ENCODE measurements at places on chromosomes 7 and 10. TPM values are rescaled to one million over a fixed set of nuclear protein-coding genes. Genes with fewer than 3 reads are reported as not detected.

GRCh38 chr10:8331387-8331786 is 276.9 kb downstream of the GATA3 start:
- DNase-seq, result no peak

DNA sequence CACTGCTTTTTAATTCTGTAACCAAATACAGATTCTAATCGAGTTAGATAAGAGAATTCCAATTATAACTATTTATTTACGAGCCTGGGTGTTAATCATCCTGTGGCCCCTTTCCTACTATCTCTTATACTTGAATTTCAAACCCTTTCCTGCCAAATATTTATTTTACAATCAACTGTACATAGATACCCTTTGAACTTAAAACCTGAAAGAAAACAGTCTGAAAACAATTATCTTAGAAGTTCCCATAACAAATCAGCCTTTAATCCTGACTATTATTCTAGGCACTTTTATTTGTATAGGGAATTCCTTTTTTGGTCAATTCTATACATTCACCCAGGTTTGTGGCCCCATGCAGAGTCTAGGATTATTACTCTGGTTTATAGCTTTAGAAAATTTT is 10.6 kb upstream of the GPR37 start:
- no peak for DNase-seq

DNA sequence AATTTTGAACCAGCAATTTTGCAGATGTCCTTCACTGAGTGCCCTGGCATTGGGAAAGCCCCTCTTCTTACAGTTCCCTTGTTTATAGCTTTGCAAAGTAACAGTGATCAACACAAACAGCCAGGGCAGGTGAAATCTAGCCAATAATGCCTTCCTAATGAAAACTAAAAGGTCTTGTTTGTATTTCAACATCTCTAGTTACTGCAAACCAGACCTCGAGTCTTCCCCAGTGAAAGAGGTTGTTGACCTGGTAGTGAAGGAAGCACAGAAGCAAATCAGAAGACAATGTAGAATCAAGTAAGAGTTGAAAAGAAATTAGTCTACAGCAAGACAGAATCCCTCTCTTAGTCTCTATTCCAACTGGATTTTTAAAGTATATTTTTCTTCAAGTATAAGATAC is 231.2 kb downstream of the SNX13 start:
- no peak for DNase-seq

GRCh38 chr7:5629941-5630340 is 151.5 kb downstream of the RNF216 start:
- DNase-seq, result no peak

DNA sequence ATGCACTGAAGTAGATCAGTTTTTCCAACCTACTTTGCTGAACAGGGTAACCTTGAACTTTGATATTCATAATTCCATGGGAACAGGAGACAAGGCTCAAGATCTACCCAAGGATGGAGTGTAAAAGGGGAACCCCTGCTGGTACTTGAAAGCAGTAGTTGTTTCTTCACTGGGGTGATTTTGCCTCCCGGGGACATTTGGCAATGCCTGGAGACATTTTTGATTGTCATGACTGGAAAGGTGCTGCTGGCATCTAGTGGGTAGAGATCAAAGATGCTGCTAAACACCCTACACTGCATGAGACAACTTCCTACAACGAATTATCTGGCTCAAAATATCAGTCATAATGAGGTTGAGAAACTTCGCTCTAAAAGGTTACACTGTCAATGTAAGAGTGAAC is 214.8 kb upstream of the CTBP2 start:
- no peak for DNase-seq

GRCh38 chr7:149662591-149663095 is 110.7 kb downstream of the ZNF467 start:
- DNase-seq, result no peak

DNA sequence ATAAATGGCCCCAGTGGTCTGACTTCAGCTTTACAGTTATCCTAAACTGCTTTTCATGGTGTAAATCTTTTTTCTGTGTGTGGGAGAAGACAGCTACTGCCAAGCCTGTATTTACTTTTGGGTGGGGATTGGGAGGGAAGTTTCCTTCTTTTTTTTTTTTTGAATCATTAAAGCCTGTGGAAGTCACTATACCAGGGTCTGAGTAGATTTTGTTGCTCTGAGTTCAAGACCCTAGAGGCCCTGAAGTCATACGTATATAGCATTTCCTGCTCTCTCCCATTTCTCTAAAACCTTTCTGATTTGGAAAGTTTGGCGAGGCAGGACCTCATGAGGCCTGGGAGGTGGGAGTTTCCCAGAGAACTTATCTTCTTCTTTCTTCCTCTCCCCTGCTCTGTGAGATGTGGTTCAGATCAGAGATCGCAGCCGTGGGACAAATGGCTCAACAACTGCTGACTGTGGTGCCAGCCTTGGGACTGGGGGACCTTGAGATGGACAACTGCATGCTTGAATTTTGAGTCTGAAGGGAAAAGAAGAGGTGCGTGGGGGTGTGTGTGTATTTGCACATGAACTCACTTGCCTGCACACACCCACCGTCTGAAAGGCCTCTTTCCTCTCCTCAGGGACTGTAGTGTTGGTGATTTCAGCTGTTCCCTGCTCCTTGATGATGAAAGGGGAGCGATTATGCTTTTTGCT is 18.1 kb downstream of the LRMDA start:
- no peak for DNase-seq

- no peak for DNase-seq
Observed at GRCh38 chr7:20417260-20417659, 86.6 kb downstream of the ITGB8 start.

- no peak for DNase-seq
Observed at GRCh38 chr7:8823486-8823885, 390.1 kb downstream of the NXPH1 start.

DNA sequence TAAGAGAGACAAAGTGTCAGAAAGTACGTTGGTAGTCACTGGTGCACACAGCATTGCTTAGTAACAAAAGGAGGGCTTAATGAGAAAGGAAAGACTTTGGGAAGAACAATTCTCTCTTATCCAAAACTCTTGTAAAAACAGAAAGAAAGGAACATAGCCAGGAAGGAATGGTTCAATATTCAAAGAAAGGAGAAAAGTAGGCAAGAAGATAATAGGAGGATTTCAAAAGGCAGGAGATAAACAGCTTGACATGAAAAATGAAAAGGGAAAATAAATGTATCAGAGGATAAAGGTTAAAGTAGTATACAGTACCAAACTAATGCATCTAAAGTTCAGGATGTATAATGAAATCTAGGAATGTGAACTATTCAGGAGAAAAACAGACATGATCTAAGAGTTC is 20.1 kb downstream of the ZFAND4 start:
- no peak for DNase-seq

DNA sequence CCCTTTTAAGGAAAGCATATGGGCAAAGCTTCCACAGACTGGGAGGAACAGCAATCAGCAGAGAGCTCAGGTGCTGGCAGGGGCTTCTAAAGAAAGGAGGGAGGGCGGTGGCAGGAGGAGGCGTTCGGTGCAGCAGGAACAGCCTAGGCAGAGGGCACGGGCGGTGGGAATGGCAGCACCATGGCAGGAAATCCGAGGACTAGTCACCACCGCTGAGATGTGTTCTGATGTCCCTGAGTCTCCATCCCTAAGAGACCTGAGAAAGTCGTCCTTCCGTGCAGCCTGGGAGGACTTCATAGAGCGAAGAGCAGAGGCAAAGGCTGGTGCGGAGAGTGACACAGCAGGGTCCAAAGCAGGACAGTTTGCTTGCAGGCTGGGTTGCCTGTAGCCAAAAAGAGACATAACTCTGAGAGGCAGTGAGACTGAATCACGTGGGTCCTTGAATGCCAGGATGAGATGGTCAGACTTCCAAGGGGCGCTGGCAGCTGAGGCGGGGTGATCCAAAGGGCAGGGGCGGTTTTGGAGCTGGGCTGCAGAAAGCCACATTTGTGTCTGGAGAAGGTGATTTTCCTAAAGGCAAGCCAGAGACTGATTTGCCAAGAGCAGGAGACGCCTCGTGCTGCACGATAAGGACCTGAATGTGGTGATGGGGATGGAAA is 35.8 kb upstream of the GRID1 start:
- no peak for DNase-seq

- no peak for DNase-seq
Observed at GRCh38 chr10:129741280-129741977, 222.6 kb downstream of the EBF3 start.

DNA sequence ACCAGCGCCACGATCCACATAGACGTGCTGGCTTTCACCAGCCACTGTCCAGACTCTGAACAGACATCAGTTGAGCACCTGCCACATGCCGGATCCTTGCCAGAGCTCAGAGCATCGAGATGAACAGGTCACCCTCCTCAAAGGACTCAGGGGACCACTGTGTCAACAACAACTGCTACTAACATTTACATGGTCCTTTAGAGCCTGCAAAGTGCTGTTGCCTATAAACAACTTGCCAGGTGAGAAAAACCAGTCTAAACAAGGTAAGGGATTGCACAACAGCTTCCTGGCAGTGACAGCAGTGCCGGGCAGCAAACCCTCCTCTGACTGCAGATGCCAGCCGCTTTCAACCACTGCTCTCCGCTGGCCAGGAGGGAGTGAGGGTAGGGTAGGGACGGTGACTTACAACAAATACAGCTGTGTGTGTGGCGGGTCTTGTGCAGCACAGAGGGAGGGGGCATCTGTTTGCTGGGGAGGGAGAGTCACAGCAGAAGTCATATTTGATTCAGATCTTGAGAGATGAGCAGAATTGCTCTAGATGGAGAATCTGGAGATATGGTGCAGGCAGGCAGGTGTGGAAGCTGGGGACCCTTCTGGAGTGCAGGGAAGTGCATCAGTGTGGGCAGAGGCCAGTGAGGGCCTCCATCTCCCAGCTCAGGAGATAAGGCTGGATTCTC is 32.8 kb upstream of the RHEB start:
- DNase-seq, result no peak

GRCh38 chr10:30822693-30823465 is 193.3 kb upstream of the LYZL2 start:
- no peak for DNase-seq

GRCh38 chr7:140192620-140193019 is 15.8 kb upstream of the KDM7A start:
- DNase-seq, result no peak

DNA sequence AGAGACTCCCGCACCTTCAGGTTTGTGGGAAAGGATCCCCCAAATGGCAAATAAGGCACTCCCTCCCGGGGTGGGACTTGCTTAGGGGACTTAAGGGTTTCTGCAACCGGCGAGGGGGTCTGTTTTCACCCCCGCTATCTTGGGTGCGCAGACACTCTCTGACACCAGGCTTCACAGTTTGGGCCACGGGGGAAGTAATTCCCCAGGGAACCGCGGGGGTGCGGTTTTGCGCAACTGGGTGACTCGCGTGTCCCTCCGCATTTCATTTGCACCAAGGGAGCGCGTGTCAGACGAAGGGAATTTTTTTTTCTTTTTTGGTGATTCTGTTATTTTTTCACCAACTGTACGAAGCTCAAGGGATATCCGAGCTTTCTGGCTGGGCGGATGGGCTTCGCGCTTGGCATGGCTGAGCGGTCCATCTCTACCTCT is 1.7 kb downstream of the GRM8 start:
- DNase-seq, result no peak

DNA sequence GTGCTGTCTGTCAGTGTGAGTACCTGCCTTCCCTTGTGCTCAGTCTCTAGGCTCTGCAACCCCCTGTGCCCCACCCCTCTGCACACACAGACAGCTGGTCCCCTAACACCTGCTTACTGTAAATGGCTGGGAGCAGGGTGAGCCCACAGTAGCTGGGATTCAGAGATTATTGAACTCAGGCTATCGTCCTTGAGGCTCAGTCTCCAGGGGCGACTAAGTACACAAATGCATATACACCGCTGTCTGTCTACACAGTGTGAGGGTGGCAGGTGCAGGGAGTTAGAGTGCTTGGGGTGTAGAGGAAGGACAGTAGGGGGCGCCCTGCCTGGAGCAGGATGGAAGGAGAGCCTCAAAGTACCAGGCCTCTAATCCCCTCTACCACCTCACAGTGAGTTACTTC is 12.9 kb downstream of the UPP1 start:
- DNase-seq, result no peak

GRCh38 chr7:40879941-40880543 is 745.2 kb downstream of the SUGCT start:
- no peak for DNase-seq

DNA sequence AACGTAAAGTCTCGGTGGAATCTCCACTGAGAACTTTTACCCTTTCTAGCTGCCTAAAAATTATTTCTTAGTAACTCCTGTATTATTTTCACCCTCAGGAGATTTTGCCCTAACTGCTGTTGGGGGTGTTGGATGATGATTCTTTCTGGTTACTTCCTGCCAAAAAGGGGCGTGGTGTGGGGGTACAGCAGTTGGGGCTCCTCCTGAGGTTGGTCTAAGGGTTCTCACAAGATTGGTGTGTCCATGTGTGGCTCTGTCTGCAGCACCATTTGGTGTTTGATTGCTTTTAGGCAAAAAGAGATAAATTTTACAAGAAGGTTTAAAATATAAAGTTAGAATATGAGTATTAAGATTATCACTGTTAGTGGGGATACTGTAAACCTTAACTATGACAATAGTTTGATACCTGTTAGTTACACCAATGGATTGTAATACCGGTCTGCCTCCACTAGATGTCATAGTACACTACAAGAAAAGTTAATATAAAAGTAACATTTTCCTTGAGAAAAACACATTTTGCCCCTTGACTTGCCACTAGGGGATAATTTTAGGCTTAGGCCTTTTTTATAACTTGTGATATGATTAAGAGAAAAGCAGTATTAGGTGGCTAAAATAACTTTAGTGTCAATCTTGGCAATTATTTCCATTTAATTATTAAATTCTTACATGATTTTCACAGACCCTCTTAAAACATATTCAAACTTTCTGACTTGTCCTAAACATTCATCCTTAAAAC is 928.7 kb downstream of the IPMK start:
- no peak for DNase-seq

PLXDC2 gene
- 20.5 TPM for total RNA-seq

HOGA1 gene
- 0.17 TPM for total RNA-seq

NEURL1 gene
- 3.1 TPM for total RNA-seq

ZNF804B gene
- total RNA-seq, result not detected

BEND7 gene
- total RNA-seq, result 22.3 TPM

AOC1 gene
- not detected for total RNA-seq

EGFR gene
- total RNA-seq, result 54.6 TPM

GPC2 gene
- 5.5 TPM for total RNA-seq

ZNF365 gene
- 1.6 TPM for total RNA-seq

FBXO24 gene
- total RNA-seq, result 0.84 TPM

NOS3 gene
- total RNA-seq, result 5.0 TPM

LRIT1 gene
- not detected for total RNA-seq

BAG3 gene
- 13.7 TPM for total RNA-seq

SUN1 gene
- 190 TPM for total RNA-seq

MMP21 gene
- total RNA-seq, result 1.5 TPM

NFE2L3 gene
- 1.2 TPM for total RNA-seq

Data from ovary (tissue), 10 donors.